ENCODE measurements at places on chromosomes 11 and 22. TPM values are rescaled to one million over a fixed set of nuclear protein-coding genes. Genes with fewer than 3 reads are reported as not detected.

Gene IL18BP
- 11.7 TPM for polyA plus RNA-seq

Gene RAG2
- polyA plus RNA-seq, result 2.9 TPM

Gene MMP1
- polyA plus RNA-seq, result 0.21 TPM

Gene SLC1A2
- polyA plus RNA-seq, result 7.5 TPM

Gene ISX
- polyA plus RNA-seq, result not detected

Gene APOL1
- 24.4 TPM for polyA plus RNA-seq

Gene SLC22A25
- not detected for polyA plus RNA-seq

Gene MAPK8IP2
- polyA plus RNA-seq, result 12.7 TPM

Gene FGF4
- polyA plus RNA-seq, result 0.28 TPM

Gene POLD3
- polyA plus RNA-seq, result 36.3 TPM

Gene THRSP
- 0.37 TPM for polyA plus RNA-seq

Gene ABCC8
- 1.5 TPM for polyA plus RNA-seq

Gene GPHA2
- 6.9 TPM for polyA plus RNA-seq

Gene FAT3
- polyA plus RNA-seq, result 2.5 TPM

Gene SPI1
- 16.3 TPM for polyA plus RNA-seq

Gene RTN4RL2
- 3.2 TPM for polyA plus RNA-seq

Gene FREY1
- polyA plus RNA-seq, result 59.2 TPM

Gene SMCO4
- polyA plus RNA-seq, result 59.9 TPM

Gene DDX6
- polyA plus RNA-seq, result 63.5 TPM

Gene CBY1
- polyA plus RNA-seq, result 50.8 TPM

Gene ROM1
- 9.0 TPM for polyA plus RNA-seq

Gene OR5B21
- not detected for polyA plus RNA-seq

Gene TRPM5
- 0.46 TPM for polyA plus RNA-seq

Gene MRGPRX3
- polyA plus RNA-seq, result not detected

Gene TRIM48
- polyA plus RNA-seq, result not detected

Gene TMEM191B
- polyA plus RNA-seq, result 56.9 TPM

Gene MAJIN
- 36.4 TPM for polyA plus RNA-seq
